ENCODE measurements at places on chromosomes 2 and 18.
A peak's percentile ranks its signal among the peaks of the same experiment; 100 is the strongest.

GRCh38 chr2:74462054-74462785 lies 3.0 kb downstream of the MOGS start:
- no peak for DNase-seq

GRCh38 chr2:235616885-235617284 lies 123.0 kb downstream of the AGAP1 start:
- no peak for DNase-seq

GRCh38 chr2:235433860-235434259 lies 60.0 kb upstream of the AGAP1 start:
- DNase-seq: peak; percentile 82

GRCh38 chr2:160299540-160299939 lies 99.5 kb upstream of the ITGB6 start:
- DNase-seq: no peak

DNA sequence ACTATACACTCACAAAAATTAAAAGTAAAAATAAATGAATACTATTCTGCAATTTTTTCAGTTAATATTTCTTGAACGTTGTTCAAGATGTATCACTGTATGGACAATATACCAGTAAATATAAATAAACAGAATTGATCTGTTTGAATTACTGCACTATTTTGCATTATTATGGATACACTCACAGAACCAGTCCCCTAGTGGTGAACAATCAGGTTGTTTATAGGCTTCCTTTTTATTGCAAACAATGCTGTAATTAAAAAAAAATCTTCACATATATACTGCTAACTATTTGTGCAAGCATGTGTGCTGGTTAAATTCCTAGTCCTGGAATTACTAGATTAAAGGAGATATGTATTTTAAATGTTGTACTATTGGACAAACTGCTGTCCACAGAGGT lies 306.0 kb downstream of the FBXO15 start:
- DNase-seq: no peak

DNA sequence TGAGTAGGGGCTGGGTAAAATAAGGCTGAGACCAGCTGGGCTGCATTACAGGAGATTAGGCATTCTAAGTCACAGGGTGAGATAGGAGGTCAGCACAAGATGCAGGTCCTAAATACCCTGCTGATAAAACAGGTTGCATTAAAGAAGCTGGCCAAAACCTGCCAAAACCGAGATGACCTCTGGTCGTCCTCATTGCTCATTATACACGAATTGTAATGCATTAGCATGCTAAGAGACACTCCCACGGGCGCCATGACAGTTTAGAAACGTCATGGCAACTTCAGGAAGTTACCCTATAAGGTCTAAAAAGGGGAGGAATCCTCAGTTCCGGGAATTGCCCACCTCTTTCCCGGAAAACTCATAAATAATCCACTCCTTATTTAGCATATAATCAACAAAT lies 132.2 kb downstream of the ARL4C start:
- no peak for DNase-seq

- DNase-seq: no peak
Measured at GRCh38 chr2:43101751-43102150, 124.7 kb downstream of the ZFP36L2 start.

DNA sequence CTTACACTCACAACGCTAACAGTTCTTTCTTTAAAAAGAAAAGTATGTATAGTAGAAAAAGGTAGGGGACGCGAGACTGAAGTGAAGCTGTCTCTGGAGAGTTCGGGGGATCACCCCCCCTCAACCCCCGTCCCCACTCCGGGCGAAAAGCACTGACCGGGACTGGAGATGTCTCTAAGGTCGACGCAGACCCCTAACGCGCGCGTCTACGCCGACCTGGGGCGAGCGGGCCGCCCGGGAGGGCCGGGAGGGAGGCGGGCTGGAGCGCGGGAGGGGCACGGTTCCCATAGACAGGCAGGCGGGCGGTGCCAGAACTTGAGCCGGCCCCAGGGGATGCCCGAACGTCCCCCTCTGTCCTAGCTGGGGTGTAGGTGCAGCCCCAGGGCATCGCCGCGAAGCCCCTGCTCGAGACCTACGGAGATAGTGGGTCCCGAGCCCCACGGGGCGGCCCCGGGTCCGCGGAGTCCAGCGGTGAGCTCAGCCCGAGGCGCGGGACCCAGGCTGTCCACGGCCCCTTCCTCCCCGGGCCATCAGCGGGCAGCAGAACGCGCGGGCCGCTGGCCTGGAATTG lies 82.2 kb downstream of the CHRNA1 start:
- no peak for DNase-seq

- no peak for DNase-seq
Measured at GRCh38 chr2:95287806-95288205, 9.3 kb upstream of the KCNIP3 start.

DNA sequence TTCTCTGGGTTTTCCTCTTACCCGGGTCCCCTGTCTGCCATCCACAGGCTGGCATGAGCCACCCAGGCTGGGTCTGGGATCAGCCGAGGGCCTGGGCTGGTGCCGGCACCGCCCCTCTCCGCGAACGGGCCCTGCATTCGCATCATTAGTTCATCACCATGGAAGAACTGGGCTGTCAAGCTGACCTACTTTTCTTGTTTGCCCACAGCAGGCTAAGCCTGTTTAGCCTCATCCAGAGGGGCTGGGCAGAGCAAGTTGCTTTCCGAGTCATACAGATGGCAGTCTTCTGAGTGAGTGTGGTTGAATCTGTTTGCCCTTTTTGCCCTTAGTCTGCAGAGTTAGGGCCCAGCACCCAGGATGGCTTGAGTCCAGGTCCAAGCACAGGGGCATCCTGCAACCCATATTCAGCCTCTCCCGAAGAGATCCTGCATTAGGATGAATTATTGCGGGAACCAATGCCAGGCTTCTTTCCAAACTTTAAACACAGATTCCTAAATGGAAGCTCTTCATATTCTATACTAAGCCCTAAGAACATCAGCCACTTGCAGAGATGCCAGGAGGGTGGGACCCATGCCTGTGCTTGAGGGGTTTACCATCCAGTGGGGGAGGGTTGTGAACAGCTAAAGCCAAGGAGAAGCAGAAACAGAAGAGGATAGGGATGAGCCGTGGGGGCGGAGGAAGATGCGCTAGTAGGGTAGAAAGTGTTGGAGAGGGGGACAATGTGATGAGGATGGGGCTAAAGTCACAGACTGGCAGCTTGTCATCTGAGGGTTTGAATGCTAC lies 68.0 kb downstream of the NPAS2 start:
- no peak for DNase-seq

GRCh38 chr2:235050980-235051351 lies 99.1 kb downstream of the SH3BP4 start:
- peak; percentile 61 for DNase-seq

DNA sequence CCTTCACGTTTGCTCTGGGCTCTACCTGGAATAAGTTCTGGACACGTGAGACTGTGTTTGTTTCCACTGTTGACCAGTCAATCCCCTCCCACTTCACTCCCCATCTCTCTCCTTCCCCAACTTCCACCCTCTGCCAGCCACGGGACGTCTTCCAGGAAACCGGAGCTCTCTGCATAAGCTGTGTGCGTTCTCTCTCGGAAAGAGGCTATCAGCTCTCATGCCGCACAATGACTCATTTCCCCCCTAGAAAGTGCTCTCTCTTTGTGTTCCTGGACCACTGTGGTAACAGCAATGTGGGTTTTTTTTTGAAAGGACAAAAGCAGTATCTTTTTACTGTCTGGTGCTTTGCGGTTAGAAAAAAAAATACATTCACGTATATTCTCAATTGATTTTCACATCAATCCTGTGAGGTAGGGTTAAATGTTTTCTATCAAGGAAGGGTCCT lies 10.2 kb downstream of the PROKR1 start:
- no peak for DNase-seq

DNA sequence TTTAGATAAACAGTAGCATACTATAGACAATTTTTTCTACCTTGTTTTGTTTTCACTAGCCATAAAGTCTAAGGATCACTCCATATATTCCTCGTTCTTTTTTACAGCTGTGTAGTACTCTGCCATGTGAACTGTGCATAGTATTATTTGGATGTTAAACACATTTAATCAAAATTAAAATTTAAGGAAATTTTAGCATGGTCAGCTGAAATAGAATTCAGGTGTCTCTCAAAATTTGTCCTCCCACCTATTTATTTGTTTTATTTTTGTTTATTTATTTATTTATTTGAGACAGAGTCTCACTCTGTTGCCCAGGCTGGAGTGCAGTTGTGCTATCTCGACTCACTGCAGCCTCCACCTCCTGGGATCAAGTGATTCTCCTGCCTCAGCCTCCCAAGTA lies 46.4 kb upstream of the AAK1 start:
- no peak for DNase-seq

- DNase-seq: no peak
Measured at GRCh38 chr18:52897611-52898484, 557.9 kb downstream of the DCC start.

GRCh38 chr2:3522961-3523421 lies 3.7 kb upstream of the ADI1 start:
- DNase-seq: no peak

DNA sequence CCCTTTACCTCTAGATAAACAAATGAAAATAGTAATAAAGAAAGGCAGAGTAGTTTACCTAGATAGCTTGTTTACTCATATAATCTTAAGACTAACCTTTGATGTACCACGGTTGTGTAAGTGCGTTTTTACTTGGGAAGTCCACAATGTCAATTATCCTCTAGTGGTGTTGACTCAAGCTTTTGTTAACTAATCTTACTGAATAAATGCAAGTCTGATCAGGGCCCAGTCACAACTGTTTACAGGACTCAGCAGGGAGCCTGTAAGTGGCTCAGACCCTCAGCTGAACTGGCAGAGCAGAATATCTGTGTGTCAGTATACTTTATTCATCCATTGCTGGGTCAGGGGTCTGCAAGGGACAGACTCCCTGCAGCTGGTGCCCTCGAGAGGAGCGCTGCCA lies 98.1 kb upstream of the ACAA2 start:
- DNase-seq: no peak

- DNase-seq: no peak
Measured at GRCh38 chr2:19607931-19608771, 249.7 kb upstream of the OSR1 start.

- no peak for DNase-seq
Measured at GRCh38 chr2:78910376-78910775, 115.1 kb upstream of the REG3G start.

- DNase-seq: peak; percentile 49
Measured at GRCh38 chr2:101883860-101884259, 107.9 kb upstream of the IL1R2 start.

GRCh38 chr2:11810237-11810977 lies 64.0 kb downstream of the LPIN1 start:
- DNase-seq: no peak
